DMS153 (cell line): ENCODE measurements at places on chromosomes 12 and 14.

DNA sequence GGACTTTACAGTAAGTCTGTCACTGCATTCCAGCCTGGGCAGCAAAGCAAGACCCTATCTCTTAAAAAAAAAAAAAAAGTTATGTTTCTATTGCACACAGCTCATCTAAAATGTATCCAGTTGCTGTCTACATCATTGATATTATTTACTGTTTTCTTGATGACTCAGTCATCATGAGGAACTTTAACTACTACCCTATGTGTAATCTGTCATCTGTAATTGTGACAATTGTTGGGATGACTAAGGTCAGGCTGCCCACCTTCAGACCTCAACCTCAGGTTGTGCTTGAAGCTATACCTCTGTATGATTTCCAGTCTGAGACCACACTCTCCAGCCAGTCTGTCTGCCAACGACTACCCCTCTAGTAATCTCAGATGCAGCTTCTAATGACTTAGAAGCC is 15.3 kb downstream of the PPP1R13B start:
- no peak for DNase-seq

GRCh38 chr12:40730281-40730680 is 38.0 kb downstream of the CNTN1 start:
- DNase-seq: no peak

GRCh38 chr12:103422328-103422727 is 73.4 kb downstream of the C12orf42 start:
- no peak for DNase-seq

DNA sequence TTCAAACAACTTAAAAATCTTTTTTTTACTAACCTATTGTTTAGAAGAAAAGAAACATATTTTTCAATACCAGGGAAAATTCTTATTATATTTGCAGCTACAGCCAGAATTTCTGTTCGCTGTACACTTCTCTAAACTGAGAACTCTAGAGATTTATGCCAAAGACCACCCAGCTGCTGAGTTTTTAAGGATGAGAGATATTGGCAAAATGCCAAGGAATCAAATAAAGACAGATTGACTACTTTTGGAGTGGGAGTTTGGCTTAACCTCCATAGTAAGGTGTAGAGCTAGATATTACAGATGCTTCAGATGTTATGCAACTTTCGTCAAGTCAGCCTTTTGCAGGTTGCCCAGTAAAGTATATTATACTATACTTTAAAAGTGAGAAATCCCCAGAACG is 71.8 kb downstream of the TTLL5 start:
- no peak for DNase-seq

GRCh38 chr14:54890788-54891187 is 11.8 kb downstream of the GCH1 start:
- no peak for DNase-seq

GRCh38 chr14:78519863-78520262 is 349.7 kb downstream of the NRXN3 start:
- DNase-seq: no peak

- DNase-seq: no peak
Measured at GRCh38 chr14:64646103-64646502, 58.1 kb upstream of the PLEKHG3 start.

DNA sequence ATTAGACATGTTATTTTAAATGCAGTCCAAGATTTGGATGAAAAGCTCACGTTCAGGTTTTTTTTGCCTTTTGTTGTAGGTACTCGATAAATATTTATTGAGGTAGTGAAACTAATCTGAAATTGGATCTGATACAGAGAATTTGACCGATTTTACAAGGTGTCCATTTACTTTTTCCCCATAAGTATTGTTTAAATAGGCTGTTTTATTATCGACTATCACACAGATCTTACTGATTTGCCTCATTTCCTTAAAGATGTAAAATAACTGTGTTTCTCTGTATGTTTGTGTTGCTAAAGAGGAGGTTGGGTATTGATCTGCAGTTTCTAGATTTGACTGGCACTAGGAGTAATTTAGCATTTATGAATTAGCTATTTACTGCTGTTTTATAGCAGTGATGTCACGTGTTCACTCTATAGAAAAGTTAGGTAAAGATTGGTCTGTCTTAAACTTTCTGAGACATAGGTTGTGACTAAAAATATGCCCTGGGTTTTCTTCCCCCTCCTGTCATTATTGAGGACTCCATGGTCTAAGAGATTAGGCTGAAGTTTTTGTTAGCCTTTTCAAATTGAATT is 3.5 kb downstream of the RAP1B start:
- no peak for DNase-seq

- no peak for DNase-seq
Measured at GRCh38 chr14:100386121-100386520, 63.0 kb downstream of the SLC25A47 start.

GRCh38 chr12:104600790-104601739 is 144.3 kb downstream of the CHST11 start:
- DNase-seq: no peak

GRCh38 chr14:72774141-72774540 is 119.8 kb downstream of the DPF3 start:
- DNase-seq: no peak

GRCh38 chr12:69949311-69950002 is 124.4 kb downstream of the MYRFL start:
- no peak for DNase-seq

DNA sequence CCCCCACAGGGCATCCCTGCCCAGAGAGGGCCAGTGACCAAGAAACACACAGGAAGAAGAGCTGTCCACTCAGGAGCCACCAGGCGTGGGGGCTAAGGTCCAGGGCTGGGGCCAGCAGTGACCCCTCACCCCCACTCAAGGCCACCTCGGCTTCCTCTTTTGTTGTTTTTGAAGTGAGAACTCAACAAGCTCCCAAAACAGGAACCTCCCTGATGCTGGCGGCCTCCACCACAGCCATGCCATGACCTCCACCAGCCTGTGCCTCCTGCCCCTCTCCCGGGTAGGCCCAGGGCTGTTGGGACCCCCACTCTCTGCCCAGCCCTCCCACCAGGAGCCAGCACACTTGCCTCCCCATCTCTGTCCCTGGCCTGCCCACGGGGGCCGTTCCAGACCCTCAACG is 7.8 kb downstream of the AKT1 start:
- DNase-seq: no peak

- DNase-seq: no peak
Measured at GRCh38 chr12:106953352-106954250, 2.1 kb upstream of the TMEM263 start.

- DNase-seq: no peak
Measured at GRCh38 chr12:45212064-45212463, 3.8 kb upstream of the ANO6 start.

GRCh38 chr12:13135371-13136178 is 32.1 kb upstream of the GSG1 start:
- DNase-seq: no peak

DNA sequence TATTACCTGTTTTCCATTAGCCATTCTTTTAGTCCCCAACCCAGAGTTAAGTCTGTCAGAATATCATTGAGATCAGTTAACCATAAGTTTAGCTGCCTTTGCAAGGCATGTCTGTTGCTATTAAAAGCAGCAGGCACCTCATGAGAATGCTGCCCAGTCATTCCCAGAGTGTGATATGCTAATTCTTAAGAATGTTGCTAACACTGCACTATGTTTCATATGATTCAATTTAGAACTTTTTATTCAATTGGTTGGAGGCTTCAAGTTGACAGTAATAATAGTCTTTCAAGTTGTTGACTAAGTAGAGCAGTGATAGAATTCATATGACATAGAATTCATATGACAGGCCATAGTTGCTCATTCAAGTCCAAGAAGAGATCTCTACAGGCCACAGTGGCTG is 292.3 kb downstream of the FUT8 start:
- no peak for DNase-seq

DNA sequence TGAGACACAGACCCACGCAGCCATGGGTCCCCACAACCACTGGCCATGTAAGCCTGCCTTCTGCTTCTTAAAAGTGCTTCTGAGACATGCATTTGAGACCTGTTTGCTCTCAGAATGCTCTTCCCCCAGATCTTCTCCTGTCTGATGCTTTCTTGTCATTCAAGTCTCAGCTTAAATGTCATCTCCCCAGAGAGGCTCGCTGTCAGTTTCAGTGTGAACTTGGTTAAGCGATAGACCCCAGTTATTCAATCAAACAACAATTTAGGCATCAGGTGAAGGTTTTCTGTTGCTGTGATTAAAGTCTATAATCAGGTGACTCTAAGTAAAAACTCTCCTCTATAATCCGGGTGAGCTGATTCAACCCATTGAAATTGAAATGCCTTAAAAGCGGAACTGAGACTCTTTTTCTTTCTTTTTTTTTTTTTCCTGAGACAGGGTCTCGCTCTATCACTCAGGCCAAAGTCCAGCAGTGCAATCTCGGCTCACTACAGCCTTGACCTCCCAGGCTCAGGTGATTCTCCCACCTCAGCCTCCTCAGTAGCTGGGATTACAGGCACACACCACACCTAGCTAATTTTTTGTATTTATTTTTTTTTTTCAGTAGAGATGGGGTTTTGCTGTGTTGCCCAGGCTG is 123.4 kb downstream of the KSR2 start:
- DNase-seq: no peak

- DNase-seq: no peak
Measured at GRCh38 chr12:15688202-15688736, 100.9 kb downstream of the EPS8 start.

DNA sequence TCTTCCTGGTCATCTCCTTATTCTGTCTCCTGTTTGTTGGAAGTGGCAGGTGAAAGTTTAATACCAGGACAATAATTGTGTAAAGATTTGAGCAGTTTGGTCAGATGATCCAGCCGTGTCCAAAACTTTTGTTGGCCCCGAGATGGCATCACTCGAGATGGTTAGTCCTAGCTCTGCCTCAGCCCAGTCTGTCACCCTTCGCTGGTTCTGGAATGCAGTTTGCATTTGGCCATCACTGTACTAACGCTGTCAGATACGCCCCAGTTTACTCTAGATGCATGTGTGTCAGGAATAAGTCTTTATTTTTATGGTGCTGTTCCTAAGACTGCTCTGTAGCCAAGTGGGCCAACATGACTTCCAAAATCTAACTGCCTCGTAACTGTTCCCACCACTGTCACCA is 79.6 kb downstream of the MOK start:
- no peak for DNase-seq

DNA sequence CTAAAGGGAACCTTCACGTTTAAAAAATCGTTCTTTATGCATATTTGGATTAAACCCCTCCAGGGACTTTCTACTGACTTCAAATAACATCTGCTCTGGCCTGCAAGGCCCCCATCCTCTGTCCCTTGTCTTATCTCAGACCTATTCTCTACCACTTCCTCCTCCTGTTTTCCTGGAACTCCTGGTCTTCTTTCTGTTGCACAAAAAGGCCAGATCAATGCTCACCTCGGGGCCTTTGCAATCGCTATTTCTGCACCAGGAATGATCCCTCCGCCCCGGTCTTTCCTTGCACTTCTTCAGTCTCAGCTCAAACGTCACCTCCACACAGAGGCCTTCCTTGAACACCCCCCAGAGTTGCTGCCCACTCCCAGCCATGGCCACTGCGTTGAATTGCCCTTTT is 57.6 kb upstream of the BEGAIN start:
- no peak for DNase-seq

DNA sequence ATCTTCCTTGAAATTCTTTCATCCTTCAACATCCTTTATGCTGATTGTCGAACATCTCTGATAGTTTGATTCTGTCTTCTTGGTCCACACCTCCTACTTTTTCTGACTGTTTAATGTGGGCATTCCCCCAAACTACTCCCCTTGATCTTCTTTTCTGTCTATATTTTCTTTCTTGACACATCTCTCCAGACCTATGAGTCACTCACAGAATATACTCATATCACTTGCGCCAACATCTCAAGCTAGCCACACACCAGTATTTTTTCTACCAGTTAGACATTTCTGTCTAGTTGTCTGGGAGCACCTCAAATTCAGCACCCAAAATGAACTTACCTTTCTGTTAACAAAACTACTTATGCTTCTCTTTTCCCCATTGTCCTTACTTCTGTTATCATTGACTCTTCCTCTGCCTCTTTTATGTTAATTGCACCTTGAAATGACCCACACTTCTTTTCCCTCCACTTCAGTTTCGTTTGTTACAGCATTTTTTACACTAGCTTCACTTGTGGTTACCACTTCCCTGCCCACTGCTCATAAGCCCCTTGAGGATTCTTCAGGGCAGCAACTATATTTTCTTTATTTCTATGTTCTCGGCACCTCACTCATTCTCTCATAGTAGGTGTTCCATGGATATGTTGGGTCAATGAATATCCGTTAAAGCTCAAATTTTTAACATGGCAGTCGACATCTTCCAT is 33.5 kb downstream of the TSHR start:
- DNase-seq: no peak

DNA sequence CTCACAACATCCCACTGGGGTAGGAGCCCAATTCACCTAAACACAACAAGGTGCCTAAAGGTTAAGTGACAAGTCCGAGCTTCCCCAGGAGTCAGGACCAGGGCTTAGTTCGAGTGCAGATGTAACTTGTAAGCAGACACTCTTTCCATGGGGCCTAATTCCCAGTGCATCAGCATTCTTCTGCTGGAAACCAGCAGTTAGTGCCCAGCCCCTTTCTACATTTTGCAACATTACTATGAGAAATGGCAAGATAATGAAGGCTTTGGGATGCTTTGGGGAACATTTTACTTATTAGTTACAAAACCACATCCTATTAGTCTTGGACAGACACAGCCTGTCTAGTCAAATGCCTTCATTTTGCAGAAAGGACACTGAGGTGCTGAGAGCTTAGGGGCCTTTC is 179.8 kb downstream of the CALM1 start:
- DNase-seq: no peak

DNA sequence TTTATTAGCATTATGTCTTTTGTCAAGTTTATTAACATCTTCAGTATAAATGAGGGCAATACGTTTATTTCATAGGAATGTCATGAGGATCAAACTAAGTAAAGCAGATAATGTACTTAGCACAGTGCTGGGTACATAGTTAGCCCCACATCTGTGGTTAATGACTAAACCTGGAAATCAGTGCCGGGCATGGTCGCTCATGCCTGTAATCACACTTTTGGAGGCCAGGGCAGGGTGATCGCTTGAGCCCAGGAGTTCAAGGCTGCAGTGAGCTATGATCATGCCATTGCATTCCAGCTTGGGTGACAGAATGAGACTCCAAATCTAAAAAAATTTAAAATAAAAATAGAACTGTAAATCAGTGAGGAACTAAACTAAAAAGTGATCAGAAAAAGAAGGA is 44.8 kb upstream of the GUCY2C start:
- DNase-seq: no peak

- no peak for DNase-seq
Measured at GRCh38 chr12:120763250-120763649, 37.6 kb downstream of the ACADS start.

- DNase-seq: no peak
Measured at GRCh38 chr14:92863286-92864080, 59.5 kb upstream of the CHGA start.

DNA sequence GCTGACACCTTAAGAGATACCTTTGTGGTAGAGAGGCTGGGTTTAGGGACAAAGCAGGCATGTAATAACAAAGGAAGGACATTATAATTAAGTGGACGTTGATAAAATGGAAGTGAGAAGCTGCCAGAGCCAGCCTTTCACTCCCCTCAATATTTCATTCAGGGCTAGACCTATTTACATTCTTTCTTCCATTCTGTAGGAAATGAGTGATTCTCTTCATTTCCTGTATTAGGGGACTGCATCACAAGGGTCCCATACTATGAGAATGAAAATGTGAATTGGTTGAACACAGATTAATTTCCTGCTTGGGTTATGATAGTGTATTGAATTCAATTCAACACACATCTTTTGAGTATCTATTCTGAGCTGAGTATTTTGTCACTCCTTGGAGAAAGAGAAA is 143.0 kb downstream of the OTOGL start:
- no peak for DNase-seq
